Umbilical cord (tissue), 2 donors: ENCODE measurements at places on chromosomes 16 and 17. TPM values are rescaled to one million over a fixed set of nuclear protein-coding genes. Genes with fewer than 3 reads are reported as not detected.

- DNase-seq = no peak
These were observed 70.3 kb downstream of the DNAH9 start for GRCh38 chr17:11668618-11669017.

GRCh38 chr17:2803386-2803785 is 7.1 kb downstream of the RAP1GAP2 start:
- DNase-seq = peak; percentile 67

DNA sequence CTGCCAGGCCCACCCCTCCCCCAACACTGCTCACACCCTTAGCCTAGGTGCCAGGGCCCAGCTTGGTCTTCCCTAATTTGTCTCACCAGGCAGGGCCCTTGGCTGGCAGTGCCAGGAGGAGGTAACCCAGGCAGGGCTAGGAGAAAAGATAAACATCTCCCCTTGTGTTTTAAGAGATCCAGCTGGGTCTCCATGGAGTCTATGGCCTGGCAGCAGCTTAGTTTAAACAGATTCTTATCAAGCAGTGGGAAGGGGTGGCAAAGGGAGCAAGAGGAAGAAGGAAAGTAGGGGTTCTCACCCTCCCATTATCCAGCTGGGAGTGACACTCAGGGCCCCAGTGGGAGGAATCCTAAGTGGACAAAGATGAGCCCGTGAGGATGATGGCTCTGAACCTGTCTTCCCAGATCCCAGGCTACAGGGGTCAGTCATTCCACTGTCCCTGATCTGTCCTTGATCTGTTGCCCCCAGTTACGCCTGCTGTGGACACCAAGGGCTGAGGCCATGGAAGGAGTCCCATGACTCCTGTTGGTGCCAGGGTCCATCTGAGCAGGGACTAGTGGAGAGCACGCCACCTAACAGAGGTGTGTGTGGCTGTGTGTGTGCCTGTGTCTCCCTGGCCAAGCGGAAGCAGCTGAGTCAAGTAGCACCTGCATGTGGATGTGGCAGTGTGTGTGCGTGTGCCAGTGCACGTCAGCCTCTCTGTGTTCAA is 47.4 kb upstream of the MEIOC start:
- DNase-seq = no peak

DNA sequence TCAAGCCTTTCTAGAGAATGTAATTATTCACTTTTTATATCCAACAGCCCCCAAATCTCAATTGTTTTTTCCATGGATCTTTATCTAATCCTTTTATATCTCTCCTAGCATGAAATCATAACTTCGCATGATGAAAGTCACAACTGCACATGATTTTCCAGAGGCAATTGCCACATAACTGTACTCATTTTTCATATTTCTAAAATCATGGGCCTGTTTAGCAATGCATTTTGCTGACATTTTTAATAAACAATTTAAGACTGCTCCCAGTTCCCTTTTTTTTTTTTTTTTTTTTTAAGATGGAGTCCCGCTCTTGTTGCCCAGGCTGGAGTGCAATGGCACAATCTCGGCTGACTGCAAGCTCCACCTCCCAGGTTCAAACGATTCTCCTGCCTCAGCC is 83.5 kb downstream of the VMP1 start:
- DNase-seq = no peak

- DNase-seq = peak; percentile 36
These were observed 1.7 kb downstream of the PER1 start for GRCh38 chr17:8150194-8151119.

- DNase-seq = no peak
These were observed 1.4 kb upstream of the CACNA1G start for GRCh38 chr17:50558941-50559614.

UBE2I gene
- total RNA-seq = 47.4 TPM

ABCA3 gene
- total RNA-seq = 0.72 TPM
